ENCODE measurements at places on chromosomes 16 and 17.

DNA sequence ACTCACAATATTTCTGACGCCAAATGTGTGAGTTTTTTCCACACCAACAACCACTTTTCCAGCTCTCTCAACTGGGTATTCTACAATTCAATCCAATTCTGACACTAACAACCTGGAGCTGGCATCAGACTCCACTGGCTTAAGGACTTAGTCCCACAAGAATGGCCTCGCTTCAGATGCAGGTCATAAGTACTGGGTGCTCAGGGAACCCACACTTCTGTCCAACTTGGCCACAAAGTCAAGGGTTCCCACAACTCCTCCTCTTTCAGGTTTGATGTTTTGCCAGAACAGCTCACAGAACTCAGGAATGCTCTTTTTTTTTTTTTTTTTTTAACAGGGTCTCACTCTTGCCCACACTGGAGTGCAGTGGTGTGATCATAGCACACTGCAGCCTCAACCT lies 56.1 kb upstream of the TMC5 start:
- no peak for DNase-seq

- no peak for DNase-seq
These were observed 3.4 kb downstream of the CEP295NL start for GRCh38 chr17:78899361-78900260.

DNA sequence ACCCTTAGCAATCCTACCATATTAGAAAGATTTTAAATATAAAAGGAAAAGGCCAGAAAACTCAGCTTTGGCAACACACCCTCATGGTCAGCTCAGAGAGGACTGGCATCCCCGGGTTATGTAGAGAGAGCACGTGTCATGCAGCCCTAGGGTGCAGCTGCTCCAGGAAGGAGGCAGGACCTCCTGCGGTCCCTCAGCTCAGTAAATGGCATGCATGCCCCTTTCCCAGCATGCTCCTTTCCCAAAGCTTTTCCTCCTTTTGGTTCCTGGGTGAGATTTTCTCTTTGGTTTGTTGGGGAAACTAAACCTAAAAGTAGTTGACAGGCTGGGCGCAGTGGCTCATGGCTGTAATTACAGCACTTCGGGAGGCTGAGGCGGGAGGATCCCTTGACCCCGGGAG lies 3.9 kb downstream of the GAN start:
- no peak for DNase-seq

- no peak for DNase-seq
These were observed 18.0 kb upstream of the SLC16A5 start for GRCh38 chr17:75069783-75070182.

GRCh38 chr16:51939378-51939871 lies 607.5 kb downstream of the TOX3 start:
- peak; percentile 33 for DNase-seq

GRCh38 chr17:66580956-66581391 lies 253.9 kb upstream of the CACNG5 start:
- peak; percentile 84 for DNase-seq

DNA sequence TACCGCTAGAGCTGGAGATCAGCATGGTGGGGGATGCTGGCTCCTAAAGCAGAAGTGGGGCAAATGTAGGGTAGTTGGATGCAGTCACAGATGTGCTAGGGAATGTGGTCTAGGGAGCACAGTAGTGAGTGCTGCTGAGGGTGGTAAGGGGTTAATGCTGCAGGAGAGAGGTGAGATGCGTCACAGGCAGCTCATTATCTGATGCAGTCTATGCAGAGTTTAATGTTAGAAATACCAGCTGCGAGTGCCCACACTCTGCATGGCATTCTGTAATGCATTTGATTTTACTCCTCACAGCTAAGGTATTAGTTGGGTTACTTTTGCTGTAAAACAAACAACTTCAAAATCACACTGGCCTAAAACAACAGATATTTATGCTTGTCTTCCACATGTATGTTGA lies 491.3 kb upstream of the HSBP1 start:
- no peak for DNase-seq

Data from urinary bladder (tissue), 4 donors.